SK-N-MC (cell line): ENCODE measurements at places on chromosomes 3 and 15.

DNA sequence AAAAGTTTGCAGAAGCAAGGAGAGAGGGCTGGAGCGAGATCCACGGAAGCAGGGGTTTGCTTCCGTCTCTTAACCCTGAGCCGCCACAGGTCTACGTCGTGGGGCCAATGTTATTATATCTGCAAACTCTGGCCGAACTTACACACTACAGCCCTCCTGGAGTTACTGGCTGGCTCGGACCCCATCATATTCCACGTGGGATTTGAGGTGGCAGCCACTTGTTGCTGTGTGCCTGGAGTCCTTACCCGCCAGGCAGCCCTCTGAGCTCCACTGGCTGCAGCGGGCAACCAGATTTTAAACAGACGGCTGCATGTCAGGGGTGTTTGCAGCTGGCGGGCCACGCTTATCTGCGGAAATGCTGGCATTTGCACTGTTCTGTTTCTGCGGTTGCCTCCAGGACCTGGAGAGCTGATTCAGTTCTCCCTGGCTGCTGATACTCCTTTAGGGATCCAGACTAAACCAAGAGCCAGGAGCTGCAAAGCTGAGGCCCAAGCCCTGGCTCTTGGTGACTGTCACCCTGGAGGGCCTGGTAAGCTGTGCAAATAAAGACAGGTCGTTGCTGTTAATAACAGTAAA, 34.7 kb downstream of the TM2D3 start:
- no peak for DNase-seq

GRCh38 chr3:151787626-151788025, 26.3 kb upstream of the AADAC start:
- DNase-seq: no peak

- no peak for DNase-seq
Observed at GRCh38 chr15:79474252-79474651, 42.1 kb downstream of the MINAR1 start.

- no peak for DNase-seq
Observed at GRCh38 chr15:78879517-78880241, 7.0 kb downstream of the MORF4L1 start.

DNA sequence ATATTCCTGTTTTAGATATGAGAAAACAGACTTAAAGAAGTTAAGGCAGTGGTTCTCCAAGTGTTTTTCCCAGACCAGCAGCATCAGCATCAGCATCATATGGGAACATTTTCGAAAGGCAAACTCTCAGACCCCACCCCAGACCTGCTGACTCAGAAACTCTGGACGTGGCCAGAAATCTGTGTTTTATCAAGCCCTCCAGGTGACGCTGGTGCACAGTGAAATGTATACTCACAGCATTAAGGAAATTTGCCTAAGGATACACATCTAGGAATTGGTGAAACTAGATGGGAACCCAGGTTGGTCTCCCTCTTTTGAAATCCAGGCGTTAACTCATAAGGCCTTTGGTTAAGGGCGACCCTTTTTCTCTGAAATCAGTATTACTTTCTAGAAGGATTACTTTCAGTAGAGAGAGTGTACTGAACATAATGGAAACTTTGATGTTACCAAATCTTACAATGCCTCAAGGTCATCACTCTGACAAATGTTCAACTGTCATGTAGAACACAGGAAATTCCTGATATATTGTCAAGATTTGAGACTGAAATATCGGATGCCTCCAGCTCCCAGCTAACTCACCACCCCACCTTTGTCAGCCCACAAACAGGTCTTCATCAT, 910.2 kb downstream of the ROBO1 start:
- DNase-seq: no peak

DNA sequence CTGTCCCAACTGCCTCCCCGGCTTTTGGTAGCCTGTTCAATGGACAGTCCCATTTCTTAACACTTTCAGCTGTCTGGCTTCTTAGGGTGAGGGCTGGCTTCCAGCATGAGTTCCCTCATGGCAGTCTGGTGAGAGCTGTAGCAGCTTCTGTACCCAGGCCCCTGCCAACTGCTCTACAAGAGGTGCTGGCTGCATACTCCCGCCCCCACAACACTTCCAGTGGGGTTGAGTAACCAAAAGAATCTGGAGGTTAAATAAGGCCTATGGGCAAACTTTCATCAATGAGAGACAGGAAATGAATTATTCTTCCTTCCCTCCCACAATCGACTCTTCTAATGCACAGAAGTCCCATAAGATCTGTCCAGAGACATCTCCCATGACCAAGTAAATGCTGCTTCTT, 145.0 kb downstream of the NEK10 start:
- no peak for DNase-seq

GRCh38 chr3:174193604-174194003, 665.5 kb upstream of the NAALADL2 start:
- no peak for DNase-seq

- DNase-seq: no peak
Observed at GRCh38 chr15:78620527-78621421, at the start of gene CHRNA3. TSS of gene CHRNA3 (minus strand) at chr15:78620996. CDS start at chr15:78620794, 202 bp downstream.

DNA sequence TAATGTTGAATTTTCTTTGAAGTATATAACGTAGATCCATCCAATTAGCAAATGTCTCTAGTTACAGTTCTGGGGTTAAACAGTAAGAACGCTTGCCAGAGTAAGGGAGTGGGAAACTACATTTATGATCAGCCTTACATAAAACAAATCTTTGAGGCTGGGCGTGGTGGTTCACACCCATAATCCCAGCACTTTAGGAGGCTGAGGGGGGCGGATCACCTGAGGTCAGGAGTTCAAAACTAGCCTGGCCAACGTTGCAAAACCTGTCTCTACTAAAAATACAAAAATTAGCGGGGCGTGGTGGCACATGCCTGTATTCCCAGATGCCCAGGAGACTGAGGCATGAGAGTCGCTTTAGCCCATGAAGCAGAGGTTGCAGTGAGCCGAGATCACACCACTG, 50.1 kb upstream of the GATM start:
- no peak for DNase-seq

DNA sequence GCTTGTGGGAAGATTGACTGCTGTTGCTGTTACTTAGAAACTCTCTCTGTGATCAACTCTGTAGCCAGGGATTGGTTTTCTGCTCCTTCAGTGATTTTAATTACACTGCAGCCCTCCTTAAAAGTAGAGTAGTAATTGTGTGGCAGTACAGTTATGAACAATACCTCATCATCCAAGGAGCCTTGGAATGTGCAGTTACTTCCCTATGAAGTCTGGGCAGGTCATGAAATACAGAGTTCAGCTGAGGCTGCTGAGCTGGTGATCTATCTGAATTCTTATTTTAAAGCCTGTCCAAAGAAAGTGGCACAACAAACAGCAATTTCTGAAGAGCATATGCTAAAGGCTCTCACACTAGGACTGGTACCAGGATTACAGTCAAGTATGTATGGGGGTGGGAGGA, 37.4 kb upstream of the MRPL3 start:
- DNase-seq: no peak

DNA sequence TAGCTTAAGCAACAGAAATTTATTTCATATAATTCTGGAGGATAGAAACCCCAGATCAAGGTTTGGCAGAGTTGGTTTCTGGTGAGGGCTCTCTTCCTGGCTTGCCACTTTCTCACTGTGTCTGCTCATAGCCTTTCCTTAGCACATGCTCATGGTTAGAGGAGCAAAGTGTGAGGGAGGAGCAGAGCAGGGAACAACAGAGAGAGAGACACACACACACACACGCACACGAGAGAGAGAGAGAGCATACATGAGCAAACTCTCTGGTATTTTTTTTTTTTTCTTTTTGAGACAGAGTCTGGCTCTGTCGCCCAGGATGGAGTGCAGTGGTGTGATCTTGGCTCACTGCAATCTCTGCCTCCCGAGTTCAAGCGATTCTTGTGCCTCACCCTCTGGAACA, 36.8 kb upstream of the ZDHHC23 start:
- no peak for DNase-seq

- no peak for DNase-seq
Observed at GRCh38 chr3:128973988-128974564, 19.8 kb downstream of the CFAP92 start.

GRCh38 chr3:194275721-194276120, 75.4 kb downstream of the CPN2 start:
- DNase-seq: no peak

- no peak for DNase-seq
Observed at GRCh38 chr3:62942764-62943163, 67.5 kb upstream of the CADPS start.

GRCh38 chr3:192866804-192867203, 50.9 kb downstream of the MB21D2 start:
- DNase-seq: no peak

DNA sequence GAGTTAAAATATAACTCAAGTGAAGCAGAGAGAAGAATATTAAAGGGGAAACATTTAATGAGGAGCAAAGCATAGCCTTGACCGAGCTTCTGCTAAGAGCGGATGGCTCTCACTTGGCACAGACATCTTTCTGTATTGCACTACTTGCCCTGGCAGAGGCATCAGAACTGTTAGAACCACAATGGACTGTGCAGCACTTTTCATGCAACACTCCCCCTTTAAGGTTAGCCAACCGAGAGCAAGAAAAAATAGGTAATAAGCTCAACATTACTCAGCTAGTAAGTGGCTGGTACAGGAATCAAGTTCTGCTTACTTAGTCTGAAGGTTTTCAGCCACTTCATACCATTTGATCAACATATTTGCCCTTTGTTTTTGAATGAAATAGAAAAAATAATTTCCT, 33.7 kb downstream of the CRTC3 start:
- DNase-seq: no peak

GRCh38 chr3:117550766-117551165, 841.2 kb downstream of the TUSC7 start:
- no peak for DNase-seq

GRCh38 chr15:36601952-36602351, 22.5 kb downstream of the CDIN1 start:
- no peak for DNase-seq

DNA sequence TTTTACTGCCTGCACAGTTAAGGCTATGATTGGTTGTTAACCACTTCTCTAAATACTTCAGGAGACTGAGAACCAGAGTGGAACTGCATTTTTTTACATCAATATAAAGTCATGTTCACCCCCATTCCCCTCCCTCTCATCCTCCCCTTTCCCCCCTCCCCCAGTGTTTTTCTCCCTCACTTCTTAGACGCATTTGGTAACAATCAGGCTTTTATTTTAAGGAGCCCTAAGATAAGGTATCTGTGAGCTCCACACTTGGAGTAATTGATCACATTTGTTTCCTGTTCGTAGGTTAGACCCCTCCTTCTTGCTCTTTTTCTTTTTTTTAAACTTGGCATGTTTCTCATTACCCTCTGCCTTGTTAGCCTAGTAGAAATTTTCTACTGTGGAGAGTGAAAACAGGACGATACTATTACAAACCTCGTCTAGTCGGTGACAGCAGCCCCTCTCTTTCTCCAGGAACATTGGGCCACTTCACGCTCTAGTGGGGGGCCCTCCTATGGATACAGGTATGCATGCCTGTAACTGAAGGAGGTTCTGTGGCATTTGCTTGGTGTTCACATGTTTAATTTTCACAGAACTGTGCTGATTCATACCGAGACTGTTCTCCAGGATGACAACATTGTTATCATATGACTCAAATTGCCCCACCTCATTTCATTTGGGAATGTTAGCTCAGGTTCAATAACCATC, 314.4 kb downstream of the MECOM start:
- DNase-seq: no peak

DNA sequence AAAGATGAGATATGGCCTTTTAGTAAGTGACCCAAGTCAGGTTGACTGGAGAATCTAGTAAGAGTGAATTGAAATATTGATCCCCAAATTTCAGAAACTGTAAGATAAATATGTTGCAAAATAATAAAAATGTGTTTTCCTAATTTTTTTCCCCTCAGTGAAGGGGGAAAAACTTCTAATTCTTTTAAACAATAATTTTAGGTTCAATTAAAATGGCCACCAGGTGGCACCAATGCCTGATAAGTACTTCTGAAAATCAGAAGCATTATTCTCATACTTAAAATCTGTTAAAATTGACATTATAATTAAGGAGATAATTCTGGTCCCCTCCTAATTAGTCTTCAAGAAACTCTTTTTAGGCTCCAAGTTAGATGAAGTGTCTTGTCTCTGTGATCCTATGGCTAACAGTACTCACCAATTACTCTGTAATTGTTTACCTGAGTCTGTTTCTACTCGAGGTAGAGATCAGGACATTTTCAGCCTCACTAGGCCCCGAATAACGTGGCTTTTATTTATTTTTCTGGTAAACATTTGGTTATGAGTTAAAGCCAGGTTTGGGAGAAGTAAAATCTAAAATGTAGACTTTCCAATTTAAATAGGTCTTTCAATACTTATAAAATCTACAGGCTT, 52.6 kb downstream of the NMD3 start:
- DNase-seq: peak; percentile 35

DNA sequence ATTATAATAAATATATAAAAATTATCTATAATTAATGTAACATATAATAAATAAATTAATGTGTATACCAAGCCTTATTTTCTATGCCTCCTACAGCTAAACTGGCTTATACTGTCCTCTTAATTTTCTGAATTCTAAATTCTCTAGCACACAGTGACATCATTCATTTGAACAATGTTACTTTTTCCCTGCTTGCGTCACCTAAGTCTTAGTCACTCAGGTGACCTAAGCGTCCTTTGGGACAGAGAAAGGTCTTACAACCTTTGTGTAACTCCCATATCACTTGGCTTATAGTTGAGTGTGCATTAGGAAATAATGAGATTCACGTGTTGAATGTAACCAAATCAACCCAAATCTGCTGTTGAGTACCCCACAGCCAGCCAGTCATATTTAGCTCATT, 48.5 kb upstream of the KCNMB2 start:
- no peak for DNase-seq

DNA sequence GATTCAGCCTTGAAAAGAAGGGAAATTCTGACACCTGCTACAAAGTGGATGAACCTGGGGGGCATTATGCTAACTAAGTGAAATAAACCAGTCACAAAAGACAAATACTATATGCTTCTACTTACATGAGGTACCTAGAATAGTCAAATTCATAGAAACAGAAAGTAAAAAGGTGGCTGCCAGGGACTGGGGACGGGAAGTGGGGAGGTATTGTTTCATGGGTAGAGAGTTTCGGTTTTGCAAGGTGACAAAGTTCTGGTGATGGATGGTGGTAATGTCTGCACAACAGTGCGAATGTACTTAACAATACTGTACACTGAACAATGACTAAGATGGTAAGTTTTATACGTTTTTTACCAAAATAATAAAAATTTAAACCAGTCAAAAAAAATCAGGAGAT, 4.8 kb downstream of the IDH2 start:
- no peak for DNase-seq

DNA sequence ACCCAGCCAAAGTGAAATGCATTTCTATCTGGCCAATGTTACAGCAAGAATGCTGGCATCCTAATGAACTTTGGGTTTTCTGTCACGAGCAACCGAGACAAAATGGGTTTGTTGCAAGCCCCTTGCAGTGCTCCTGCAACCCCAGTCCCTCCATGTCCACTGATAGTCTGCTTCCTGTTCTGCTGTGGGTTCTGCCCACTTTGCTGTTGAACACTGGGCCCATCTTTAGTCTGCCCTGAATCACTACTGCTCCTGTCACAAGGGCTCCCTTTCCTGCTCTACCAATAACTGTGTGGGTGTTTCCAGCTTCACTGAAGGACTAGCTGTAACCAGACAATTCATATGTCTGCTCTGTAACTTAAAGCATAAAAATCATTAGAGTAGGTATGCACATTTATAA, 12.7 kb upstream of the OXSR1 start:
- DNase-seq: no peak
